Activated naive CD8-positive, alpha-beta T cell treated with anti-CD3 and anti-CD28 coated beads, Interleukin-2, amount 10 ng/mL, durations not matched to agents 7 days and 5 days (primary cell): ENCODE measurements at places on chromosomes 16 and 17. TPM values are rescaled to one million over a fixed set of nuclear protein-coding genes. Genes with fewer than 3 reads are reported as not detected.
A peak's percentile ranks its signal among the peaks of the same experiment; 100 is the strongest.

The TEN1 gene
- total RNA-seq = 15.9 TPM

The SDR42E2 gene
- 0.23 TPM for total RNA-seq

The RDM1 gene
- total RNA-seq = 25.0 TPM

The TRIM47 gene
- total RNA-seq = 27.9 TPM

DNA sequence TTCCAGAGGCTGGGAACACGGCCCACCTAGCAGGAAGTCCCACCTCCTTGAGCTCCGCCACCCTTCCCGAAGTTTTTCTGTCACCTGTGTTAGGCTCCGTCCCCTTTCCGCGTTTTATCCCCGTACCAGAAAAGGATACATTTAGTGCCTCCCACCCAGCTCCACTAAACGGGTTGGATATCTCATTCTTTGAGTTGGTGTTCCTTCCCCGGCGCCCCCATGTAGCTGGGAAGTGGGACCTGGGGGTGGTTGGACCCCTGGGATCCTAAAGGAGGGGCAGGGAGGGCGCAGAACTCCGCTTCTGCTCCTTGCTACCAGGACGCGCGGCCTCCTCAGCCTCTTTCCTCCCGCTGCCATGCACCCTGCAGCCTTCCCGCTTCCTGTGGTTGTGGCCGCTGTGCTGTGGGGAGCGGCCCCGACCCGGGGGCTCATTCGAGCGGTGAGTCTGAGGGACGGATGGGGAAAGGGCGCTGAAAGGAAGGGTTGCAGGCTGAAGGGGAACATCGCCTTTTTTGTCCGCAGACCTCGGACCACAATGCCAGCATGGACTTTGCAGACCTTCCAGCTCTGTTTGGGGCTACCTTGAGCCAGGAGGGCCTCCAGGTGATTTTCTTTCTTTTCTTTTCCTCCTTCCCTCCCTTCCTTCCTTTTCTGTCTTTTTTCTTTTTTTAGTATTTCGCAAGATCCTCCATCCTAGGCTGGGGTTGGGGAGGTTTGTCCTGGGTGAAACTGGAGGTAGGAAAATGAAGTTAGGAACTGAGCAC lies 669 bp downstream of the RNF167 start:
- DNase-seq = peak; percentile 80

- no peak for DNase-seq
Observed at GRCh38 chr17:81911969-81912368, 770 bp upstream of the PCYT2 start.

DNA sequence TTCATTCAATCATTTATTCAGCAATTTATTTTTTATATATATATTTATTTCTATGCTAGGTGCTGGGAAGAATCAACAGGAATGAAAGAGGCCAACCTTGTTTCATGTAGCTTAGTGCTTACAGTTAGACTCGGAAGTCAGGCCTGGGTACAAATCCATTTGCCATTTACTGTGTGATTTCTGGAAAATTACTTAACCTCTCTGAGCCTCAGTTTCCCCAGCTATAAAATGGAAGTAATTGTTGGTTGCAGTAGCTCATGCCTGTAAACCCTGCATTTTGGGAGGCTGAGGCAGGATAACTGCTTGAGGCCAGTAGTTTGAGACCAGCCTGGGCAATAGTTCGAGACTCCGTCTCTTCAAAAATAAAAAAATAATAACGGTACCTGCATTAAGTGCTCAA lies 27.2 kb upstream of the MLKL start:
- no peak for DNase-seq

GRCh38 chr16:82037251-82037650 lies 2.2 kb downstream of the HSD17B2 start:
- no peak for DNase-seq

GRCh38 chr17:71975331-71975801 lies 145.5 kb upstream of the SOX9 start:
- DNase-seq = no peak

- DNase-seq = no peak
Observed at GRCh38 chr17:49583226-49583625, 7.6 kb downstream of the NXPH3 start.
